GM20000 (cell line): ENCODE measurements at places on chromosomes 16 and 17.

DNA sequence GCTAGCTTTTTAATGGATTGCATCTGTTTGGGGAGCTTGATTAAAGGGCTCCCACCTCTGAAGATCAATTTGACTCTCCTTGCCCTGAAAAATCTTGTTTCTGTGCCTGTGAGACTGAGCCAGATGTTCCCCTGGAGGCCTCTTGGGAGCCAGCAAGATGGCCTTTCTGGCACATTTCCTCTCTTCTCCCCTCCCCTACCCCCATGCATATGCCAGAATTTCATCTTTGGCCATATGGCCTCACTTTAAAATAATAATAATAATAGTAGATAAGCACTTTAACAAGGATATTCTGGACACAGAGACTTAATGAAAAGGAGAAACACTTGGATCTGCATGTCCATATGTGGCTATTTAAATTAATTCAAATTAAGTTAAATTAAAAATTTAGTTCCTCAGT, 144.1 kb upstream of the CES5A start:
- DNase-seq = no peak

DNA sequence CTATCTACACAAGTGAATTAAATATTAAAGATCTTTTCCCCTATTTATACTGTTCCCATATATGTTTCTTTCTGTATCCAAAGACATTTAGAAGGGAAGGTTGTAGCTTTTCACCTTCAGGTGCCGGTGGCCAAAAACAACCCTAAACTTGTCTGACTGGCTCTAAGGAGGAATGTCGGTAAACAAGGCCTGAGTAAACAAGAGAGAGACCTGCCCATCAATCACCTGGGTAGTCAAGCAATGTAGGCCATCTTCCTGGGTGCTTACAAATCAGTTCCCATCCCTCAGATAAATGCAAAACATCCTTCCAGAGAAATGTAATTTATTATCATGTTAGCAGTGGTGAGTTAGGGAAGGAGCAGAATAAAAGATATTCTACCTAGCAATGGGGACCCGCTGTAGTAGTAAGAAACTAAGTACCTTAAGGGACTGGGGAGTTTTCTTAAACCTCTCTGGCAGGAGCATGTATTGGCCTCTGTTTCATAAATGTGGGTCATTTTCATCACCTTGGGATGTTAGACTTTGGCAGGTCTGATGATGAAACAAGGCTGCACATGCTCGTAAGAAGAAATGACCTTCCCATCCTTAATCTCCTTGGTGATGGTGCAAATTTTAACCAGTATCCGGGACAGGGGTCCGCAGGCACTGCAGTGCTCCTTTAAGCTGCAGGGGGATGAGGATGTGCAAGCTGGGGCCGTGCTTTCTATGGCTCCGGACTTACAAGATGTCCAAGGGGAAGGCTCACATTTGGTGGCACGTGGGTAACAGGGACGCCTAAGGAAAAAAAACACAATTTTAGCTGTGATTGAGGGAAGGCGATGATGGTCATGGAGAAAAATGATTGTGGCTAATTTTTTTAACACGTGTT, 8.4 kb downstream of the KRT39 start:
- DNase-seq = no peak

DNA sequence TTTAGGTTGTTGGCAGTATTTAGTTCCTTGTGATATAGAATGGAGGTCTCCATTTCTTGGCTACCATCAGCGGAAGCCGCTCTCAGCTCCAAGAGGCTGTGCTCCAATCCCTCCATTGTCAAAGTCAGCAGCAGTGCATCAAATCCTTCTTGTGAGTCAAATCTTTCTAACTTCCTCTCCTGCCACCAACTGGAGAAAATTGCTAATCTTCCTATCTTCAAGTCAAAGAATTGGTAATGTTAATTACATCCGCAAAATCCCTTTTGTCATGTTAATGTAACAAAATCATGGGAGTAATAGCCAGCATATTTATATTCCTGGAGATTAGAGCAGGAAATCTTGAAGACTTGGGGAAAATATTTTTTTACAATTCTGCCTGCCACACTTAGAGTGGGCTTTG, 436.4 kb upstream of the DYNLRB2 start:
- no peak for DNase-seq

DNA sequence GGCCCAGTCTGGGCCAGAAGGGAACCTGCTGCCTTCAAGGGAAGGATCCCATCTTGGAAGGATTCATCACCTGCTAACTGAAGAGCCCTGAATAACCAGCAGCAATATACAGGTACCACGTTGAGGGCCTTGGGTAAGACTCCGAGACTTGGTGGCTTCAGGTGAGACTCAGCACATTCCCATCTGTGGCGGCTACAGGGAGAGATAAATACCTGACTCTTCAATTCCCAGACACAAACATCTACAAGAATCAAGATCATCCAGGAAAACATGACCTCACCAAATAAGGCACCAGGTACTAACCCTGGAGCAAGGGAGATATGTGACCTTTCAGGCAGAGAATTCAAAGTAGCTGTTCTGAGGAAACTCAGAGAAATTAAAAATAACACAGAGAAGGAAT, 99.5 kb downstream of the DYNLRB2 start:
- DNase-seq = no peak

DNA sequence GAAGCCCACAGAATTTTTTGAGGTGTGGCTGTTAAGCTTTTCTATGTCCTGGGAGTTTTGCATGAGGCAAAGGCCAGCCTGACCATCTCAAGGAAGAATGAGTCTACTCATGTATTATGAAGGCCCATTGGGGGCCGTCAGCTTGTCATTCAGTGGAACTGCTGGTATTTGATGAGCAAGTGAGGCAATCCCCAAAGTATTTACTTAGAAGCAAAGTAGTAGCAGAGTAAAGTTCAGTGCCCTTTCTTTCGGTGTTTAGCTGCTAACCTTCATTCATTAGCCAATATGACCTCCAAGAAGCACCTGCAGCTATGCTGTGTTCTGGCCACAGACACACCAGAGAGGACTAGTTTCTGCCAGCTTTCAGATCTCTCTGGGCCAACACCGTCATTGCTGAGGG, 80.2 kb downstream of the RPA1 start:
- DNase-seq = no peak

DNA sequence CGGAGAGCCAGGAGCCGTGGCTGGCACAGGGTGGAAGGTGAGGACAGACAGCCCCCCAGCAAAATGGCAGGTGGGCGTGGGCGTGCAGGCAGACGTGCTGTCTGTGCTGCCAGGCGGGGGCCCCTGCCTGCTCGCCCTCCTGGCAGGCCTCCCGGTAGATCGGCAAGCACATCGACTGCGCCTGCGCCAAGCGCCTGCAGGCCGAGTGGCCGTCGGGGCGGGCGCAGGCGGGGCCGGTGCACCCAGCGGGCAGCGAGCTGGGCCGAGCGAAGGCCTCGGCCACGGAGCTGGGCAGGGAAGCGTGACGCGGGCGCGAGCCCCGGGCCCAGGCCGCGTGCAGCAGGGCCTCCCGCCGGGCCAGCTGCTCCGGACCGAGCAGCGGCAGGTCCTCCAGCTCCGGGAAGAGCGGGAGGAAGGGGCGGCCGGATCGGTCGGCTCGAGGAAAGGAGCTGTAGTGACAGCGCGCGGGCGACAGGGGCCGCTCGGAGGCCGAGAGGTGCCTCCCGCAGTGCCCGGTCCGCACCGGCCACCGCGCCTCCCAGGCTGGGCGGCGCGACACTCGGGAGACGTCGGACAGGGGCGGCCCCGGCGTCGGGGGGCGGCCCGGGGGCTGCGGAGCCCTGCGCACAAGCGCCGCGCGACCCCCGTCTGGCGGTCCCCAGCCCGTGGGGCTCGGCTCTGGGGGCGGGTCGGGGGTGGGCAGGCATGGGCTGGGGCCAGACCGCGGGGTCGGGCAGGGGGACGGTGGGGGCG, 16.9 kb downstream of the GRIN2C start:
- peak; percentile 87 for DNase-seq

DNA sequence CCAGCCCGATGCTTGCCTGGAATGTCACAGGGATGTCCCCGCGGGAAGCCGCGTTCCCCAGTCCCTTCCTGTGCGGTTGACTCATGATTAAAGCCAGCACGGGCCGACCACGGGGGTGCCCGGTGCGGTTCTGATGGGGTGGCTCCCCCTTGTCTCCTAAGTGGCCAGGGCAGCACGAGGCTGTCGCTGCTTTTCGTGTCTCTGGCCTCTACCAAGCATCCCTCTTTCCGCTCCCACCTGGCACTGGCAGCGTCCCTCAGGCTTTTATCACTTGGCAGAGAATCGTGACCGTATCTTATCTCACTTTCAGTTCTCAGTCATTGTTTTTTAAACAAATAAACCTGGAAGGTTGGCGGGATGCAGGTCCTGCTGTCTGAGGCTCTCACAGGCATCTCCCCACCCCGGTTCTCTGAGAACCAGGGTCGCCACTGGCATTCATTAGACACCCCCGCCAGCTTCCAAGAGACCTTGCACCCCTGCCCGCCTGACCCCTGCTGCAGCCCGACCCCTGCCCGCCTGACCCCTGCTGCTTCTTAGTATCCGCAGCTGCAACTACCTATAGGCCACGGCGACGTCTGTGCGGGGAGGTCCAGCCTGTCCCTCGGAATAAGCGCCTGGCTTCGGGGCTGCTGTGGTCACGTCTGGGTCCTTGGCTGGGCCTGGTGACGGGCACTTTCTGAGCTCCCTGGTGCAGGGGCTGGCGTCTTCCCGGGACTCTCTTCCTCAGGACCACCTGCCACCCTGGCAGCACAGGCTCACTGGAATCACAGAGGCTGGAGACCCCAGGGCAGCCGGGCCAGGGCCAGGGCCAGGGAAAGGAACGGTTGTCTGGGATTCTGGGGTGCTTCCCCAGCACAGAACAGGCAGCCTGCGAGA, 7.5 kb downstream of the C1QTNF8 start:
- DNase-seq = no peak

DNA sequence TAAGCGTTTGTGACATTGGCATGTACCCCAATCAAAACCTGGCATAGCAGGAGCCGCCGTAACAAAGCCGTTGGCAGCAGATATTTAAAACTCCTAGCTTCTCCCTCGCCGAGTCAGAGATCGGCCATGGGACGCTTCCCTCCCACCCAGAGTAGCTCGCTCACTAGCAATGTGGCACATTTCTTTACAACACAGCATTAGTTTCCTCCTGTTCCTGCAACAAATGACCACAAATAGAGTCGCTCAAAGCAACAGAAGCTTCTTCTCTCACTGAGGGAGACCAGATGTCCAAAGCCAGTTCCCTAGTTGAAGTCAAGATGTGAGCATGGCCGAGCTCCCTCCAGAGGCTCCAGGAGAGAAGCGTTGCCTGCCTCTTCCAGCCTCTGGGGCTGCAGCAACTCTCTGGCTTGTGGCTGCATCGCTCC, 106.7 kb downstream of the RBFOX3 start:
- DNase-seq = no peak

DNA sequence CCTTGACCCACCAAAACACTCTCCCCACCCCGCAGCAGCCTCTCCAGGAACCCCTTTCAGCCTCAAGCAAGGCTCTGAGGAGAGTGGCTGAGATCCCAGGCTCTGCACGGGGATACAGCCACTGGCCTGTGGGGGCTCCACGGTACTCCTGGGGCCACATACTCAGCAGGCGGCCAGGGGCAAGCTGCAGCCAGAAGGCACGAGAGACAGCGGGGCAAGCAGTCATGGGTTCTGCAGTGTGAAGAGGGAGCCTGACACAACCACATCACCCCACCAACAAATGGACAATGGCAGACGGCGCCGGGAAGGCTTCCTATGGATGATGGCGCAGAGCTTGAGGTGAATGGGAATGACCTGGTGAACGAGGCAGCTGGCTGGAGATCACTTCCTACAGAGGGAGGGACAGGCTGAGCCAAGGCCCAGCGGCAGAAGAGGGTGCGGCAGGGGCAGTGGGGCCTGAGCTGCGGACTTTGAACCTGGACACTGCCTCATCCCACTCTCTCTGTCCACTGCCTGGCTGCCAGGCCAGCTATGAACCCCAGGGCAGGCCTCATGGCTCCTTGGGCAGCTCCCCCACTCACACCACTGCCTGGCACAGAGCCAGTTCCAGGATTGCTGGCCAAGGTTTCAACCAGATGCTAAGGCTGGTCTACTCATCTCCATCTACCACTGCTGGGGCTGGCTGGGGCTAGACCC, 10.8 kb upstream of the BCAR1 start:
- no peak for DNase-seq

DNA sequence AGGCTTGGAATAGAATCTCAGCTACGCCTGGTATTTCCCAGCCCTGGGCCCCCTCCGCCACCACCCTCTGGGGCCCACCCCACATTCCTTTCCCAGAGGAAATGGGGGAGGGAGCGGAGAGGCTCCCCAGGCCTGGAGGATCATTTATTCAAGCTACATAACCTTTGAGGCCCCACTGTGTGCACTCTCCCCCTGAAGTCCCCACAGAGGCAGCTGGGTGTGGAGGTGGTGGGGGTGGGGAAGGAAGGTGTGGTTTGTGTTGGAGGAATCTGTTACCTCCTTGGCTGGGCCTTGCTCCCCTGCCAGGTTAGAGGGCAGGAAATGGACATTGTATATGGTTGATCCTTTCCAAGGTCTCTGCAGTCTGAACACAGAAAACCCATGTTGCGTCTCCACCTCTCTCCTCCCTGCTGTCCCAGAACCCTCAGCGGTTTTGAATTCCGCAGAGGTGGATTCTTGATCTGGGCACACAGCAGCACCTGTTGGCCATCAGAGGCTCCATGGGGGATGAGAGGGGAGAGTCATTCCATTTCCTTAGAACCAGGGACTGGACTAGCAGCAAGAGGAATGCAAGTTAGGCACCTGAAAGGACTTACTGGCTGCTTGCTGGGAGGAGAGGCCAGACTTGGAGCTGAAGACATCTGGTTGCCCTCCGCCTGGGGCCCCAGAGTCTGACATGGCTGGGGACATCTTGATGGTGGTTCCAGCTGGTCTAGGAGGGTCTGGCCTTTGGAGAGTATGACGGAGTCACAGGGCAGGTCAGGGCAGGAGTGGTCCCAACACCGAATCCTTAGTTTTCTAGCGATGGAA, 23.0 kb downstream of the ARHGAP23 start:
- DNase-seq = no peak

GRCh38 chr16:58451265-58451689, 48.7 kb upstream of the NDRG4 start:
- no peak for DNase-seq
